Muscle of arm (tissue), 14 donors: ENCODE measurements at places on chromosomes 6 and 20. TPM values are rescaled to one million over a fixed set of nuclear protein-coding genes. Genes with fewer than 3 reads are reported as not detected.

GRCh38 chr6:156562019-156562418, 215.2 kb upstream of the ARID1B start:
- DNase-seq, result no peak

GRCh38 chr6:157625764-157626163, 197.3 kb upstream of the SNX9 start:
- DNase-seq, result no peak

DNA sequence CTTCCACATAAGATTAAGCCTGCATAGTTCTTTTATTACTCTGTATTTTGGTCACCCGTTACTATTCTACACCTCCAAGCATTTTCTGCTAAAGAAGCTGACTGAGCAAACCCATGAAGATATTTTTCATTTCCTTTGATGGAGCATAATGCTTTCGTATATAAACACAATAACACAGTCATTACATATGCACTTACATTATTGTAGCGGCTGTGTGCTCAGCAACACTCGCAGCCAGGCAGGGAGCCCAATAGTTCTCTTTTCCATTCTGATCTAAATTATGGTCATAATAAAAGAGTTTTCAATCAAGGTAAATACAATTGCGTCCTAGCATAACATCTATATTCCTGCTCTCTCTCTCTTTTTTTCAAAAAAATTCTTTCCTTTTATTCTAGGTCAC, 69.6 kb upstream of the TFB1M start:
- DNase-seq, result no peak

DNA sequence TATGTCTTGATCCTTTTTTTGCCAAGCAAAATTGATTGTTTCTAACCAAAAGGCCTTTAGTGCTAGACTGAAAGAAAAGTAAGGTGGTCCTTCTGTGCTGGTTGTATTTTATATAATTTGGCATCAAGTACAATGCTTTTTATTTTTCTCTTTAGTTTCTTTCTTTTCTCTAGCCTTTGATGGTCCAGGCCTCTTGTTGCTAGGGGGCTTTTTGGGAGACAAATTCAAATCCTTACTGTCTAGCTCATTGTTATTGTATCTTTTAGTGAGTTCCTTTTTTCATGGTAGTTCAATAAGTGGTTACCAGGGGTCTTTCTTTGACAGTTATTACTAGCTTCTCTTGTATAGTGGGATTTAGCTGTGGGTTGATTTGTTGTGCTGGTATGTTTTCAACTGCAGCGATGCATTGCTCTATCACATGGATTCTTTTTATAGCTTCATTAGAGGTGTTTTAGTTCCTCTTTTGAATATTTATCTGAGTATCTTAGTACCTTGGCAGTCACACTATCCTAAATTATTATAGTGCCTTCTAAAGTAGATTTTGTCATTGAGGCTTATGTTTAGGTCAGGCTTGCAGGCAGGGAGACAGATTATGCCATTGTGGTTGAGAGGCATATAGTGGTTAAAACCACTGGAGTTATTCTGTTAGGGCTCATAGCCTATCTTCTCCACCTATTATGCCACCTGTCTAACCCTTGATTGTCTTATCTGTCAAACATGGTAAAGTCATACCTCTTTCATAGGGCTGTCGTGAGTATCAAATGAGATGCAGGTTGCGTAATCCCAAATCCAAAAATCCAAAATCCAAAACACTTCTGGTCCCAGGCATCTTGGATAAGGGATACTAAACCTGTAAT, 49.5 kb downstream of the KCNS1 start:
- no peak for DNase-seq

- no peak for DNase-seq
Observed at GRCh38 chr20:37385659-37386504, 39.9 kb downstream of the SRC start.

Gene C6orf15
- not detected for polyA plus RNA-seq

GRCh38 chr6:43304361-43304760, 4.3 kb downstream of the CRIP3 start:
- DNase-seq, result no peak

DNA sequence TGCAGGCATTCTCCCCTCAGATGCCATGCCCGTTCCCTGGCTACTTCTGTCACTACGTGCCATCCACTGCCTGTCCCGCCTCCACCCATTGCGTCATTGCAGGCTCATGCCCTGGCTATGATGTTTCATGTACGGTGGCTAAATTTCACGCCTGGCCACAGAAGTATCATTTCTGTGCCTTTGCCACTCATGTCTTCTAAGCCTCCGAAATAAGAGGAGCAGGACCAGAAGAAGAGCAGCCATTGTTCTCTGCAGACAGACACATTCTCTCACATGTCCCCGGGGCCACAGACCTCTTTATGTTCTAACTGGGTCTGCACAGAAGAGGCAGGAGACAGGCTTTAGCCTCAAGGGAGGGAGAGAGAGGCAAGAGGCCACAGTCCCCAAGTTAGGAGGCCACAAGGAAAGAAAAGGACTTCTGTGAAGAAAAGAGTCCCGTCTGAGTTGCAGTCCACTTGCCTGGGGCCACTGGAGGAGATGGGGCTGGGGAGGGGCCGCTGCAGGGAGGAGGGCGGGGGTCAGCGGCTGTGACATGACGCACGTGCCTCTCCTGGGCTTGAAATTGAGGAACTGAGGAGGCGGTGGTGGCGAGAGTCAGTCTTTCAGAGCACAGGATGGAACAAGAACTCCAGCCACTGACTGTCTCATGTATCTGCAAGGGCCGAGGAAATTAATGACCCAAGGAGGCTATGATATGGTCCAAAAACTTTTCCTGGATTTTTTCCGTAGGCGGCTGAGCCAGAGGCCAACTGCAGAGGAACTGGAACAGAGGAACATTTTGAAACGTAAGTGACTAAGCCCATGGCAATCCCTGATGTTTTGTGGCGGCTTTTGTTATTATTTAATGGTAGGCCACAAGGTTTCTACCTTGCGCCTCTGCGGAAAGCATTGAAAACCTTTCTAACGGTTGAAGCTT, 55.9 kb downstream of the TBC1D7 start:
- no peak for DNase-seq

GRCh38 chr6:73710470-73710869, 14.5 kb downstream of the CD109 start:
- DNase-seq, result no peak

DNA sequence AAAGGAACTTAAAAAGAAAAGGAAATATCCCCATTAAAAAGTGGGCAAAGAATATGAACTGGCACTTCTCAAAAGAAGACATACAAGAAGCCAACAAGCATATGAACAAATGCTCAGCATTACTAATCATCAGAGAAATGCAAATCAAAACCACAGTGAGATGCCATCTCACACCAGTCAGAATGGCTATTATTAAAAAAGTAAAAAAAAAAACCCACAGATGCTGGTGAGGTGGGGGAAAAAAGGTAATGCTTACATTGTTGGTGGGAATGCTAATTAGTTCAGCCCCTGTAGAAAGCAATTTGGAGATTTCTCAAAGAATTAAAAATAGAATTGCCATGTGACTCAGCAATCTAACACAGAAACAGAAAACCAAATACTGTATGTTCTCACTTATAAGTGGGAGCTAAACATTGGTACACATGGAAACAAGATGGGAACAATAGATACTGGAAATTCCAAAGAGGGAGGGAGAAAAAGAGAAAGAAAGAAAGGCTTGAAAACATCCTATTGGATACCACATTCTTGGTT, 437.1 kb downstream of the GRIK2 start:
- no peak for DNase-seq

Gene CALHM4
- not detected for polyA plus RNA-seq

Gene MTRF1L
- polyA plus RNA-seq, result 17.1 TPM

GRCh38 chr6:12026120-12026519, 14.0 kb downstream of the HIVEP1 start:
- DNase-seq, result no peak

DNA sequence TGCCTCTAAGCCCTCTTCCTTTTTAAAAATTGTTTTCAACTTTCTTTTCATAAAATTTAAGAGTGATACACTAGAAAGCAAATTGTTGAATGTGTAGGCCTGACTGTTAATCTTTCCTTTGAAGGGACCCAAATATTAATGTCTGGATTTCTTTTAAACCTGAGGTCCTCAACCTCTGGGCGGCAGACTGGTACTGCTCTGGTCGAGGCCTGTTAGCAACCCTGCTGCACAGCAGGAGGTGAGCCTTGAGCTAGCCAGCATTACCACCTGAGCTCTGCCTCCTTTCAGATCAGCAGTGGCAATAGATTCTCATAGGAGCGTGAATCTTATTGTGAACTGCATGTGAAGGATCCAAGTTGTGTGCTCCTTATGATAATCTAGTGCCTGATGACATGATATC, 191.2 kb downstream of the MANEA start:
- no peak for DNase-seq

- no peak for DNase-seq
Observed at GRCh38 chr20:40438161-40438830, 250.7 kb downstream of the MAFB start.

Gene RNF39
- 1.8 TPM for polyA plus RNA-seq

DNA sequence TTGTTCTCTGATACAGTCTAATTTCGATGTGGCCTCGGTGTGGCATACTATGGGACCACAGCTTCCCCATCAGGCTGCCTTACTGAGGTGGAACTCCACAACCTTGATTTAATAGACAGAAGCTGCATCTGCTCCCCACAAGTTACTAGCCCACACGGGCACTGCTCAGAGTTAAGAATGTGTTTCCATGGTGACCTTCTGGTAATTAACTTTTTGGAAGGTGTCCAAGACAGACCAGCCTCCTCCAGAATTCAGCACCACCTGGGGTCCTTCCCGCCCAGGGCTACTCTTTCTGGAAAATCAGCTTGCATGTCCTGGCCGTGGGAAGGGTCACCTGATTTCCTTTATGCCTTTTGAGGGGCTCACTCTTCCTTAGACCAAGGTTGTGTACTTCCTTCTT, 48.7 kb upstream of the CDH4 start:
- no peak for DNase-seq

Gene TP53TG5
- polyA plus RNA-seq, result not detected

Gene PI3
- 0.30 TPM for polyA plus RNA-seq

DNA sequence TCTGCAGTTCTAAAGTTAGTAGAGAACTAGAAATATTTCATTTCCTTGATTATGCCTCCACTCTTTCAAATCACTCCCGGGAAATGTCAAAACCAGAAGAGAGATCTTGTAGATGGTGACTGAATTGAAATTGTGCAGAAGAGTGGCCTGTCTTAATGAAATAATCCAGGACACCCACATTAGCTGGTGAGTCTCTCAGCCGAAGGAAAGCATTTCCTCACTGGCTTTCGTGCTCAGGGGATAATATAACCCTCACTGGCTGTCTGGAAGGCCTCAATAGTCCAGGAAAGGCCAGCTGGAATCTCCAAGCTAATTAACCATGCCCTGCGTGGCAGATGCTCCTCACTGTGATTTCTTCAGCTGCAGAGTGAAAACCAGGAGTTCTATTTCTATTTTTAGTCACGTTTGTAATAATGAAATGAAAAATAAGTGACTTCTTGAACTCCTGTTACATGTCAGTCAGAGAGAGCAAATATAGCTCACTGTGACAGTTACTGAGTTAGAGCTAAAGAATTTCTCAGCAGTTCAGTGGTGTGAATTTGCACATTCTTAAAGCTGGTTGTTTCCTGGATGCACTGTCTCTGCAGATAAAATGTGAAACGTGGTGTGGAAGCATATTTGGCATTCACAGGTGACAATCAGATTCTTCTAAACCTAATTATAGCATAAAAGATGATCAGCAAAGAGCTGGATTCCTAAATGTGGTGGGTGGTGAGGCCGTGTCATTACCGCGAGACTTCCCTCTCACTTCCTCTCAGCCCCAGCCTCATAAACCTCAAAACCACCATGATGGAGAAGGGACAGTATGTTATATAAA, 211.7 kb downstream of the LMBRD1 start:
- no peak for DNase-seq

DNA sequence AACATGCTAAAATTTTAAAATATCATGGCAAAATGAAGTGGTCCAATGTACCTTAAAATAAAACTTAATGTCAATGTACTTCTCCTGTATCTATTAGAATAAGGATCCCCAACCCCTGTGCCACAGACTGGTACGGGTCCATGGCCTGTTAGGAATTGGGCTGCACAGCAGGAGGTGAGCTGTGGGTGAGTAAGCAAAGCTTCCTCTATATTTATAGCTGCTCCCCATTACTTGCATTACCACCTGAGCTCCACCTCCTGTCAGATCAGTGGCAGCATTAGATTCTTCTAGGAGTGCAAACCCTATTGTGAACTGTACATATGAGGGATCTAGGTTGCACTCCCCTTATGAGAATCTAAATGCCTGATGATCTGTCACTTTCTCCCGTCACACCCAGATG, 86.0 kb downstream of the SLC16A10 start:
- no peak for DNase-seq

DNA sequence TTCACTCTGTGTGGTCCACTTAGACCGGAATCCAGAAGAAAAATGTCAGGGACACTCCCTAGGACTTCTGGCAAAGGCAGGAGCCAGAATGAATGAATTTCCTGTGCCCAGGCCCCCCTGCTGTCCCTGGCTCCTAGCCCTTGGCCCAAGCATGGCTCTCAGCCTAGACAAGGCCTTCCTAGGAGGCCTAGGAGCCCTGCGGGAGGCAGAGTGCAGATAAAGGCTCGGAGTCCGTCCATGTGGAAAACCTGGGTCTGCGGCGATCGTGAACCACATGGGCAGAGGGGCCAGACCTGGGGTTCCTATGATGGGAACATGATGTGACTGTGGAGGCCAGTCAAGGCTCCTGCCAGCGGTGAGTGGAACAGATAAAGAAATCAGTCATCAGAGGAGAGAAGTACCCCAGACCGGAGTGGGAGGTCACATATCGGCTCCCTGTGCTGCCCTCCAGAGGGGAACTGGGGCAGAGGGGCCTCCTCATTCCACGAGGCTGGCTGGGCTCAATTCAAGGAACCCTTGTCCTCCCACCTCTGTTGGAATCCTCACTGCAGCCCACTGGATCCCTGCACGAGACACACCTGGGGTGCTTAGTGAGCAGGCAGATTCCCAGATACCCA, 5.9 kb upstream of the VSTM2L start:
- DNase-seq, result no peak

Gene LPA
- polyA plus RNA-seq, result not detected

Gene FITM2
- 5.3 TPM for polyA plus RNA-seq

Gene ADAT2
- 6.0 TPM for polyA plus RNA-seq

Gene HLA-DQA2
- polyA plus RNA-seq, result 2.2 TPM

Gene CST5
- polyA plus RNA-seq, result not detected

GRCh38 chr6:147366290-147366689, 142.2 kb upstream of the SAMD5 start:
- DNase-seq, result no peak

DNA sequence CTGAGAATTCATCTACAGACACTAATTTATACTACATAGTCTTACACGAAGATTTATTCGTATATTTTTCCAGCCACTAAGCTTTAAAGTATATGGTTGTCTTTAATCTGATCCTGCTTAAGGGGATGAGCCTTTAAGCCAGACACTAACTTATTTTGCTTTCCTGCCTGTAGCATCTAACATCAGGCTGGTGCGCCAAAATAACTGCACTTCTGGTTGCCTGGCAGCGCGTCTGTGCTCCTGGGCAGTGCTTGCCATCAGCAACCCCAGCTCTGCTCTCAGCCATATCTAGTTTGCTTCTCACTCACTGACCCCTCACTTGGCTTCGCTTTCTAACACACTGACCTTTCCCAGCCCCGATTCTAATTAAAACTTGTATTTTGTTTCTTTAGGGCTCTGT, 21.8 kb downstream of the HMGCLL1 start:
- DNase-seq, result no peak

GRCh38 chr6:53944091-53944490, 149.3 kb downstream of the LRRC1 start:
- DNase-seq, result no peak

Gene CAGE1
- not detected for polyA plus RNA-seq
